Suprapubic skin (tissue), 4 donors: ENCODE measurements at places on chromosomes 13 and 19. TPM values are rescaled to one million over a fixed set of nuclear protein-coding genes. Genes with fewer than 3 reads are reported as not detected.

- no peak for DNase-seq
These were observed 1.3 kb upstream of the CEACAM3 start for GRCh38 chr19:41795031-41795461.

DNA sequence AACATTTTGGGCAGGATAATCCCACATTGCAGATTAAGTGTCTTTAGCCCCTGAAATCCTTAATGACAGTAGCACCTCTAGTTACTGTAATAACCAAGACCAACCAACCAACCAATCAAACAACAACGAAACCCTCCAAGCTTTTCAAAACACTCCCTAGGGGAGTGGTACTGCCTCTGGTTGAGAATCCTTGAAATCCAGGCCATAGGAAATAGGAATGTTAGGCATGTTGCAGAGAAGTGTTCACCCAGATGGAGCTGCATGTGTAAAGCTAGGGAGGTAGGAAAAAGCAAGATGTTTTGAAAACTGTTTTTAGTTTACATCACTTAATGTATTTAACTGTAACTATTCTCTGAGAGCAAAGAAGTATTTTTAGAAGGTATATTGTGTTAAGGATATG lies 4.5 kb downstream of the LACC1 start:
- DNase-seq, result no peak

NALCN gene
- 3.3 TPM for total RNA-seq

DNA sequence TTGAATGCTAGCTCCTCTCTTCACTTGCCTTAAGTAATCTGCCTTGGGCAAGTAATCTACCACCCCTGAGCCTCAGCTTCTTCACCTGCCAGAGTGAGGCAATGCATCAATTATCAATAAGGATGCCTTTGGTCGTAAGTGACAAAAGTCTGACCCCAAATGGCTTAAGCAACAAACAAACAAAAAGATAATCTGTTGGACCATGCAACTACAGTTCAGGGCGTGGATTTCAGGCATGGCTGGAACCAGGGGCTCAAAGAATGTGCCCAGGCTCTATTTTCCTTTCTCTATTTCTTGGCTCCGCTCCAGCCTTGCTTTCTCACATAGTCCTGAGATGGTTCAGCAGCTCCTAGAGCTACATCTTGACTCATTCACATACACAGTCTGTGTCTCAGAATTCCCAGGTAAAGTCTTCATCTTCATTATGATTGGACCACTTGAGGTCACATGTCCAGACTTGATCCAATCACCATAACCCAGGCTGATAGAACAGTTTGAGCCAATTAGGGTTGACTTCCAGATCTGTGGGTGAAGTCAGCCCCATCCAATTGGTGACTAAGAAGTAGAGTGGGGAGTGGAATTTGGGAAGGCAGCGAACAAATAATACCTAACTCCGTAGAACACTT lies 29.6 kb downstream of the ACSBG2 start:
- DNase-seq, result no peak

GRCh38 chr19:49428547-49429451 lies 3.6 kb downstream of the GFY start:
- DNase-seq, result no peak

DNA sequence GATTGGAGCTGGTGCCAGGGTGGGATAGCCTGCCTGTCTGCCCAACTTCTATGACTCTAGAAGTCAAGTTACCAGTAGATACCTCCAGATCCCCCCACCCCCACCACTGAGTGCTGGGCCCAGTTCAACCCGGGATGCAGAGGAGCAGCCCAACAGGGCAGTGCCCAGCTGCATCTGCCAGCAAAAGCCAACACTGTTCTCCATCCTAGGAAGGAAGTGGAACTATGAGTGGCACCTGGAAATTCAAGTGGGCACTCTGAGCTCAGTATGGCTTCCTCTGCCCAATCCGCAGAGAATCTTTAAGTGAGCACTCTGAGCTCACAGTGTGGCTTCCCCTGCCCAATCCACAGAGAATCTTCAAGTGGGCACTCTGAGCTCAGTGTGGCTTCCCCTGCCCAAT lies 14.2 kb downstream of the TUBGCP3 start:
- DNase-seq, result no peak

GRCh38 chr19:45589768-45590167 lies 5.2 kb upstream of the OPA3 start:
- DNase-seq, result no peak

MYO9B gene
- total RNA-seq, result 74.4 TPM

NDUFA11 gene
- 142 TPM for total RNA-seq
